IMR-90 (cell line): ENCODE measurements at places on chromosomes 7 and 10.
A peak's percentile ranks its signal among the peaks of the same experiment; 100 is the strongest.

- peak; percentile 67 for DNase-seq
Measured at GRCh38 chr7:108486291-108486966, 30.2 kb upstream of the NRCAM start.

DNA sequence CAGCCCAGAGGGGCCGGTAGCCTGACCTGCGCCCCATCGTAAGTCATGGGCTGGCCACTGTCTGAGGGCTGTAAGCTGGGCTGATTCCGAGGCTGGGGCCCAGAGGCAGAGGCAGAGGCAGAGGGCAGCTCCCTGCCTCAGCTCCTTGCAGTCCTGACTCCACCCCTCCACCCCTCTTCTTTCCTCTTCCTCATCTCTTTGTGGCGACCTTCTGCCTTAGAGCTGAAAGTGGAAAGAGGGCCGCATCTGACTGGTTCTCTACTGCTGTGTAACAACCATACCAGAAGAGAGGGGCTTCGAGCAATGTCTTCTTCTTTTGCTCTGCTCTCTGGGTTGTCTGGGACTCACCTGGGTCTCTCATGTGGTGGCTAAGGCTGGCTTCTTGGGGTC is 179.1 kb downstream of the RPS24 start:
- no peak for DNase-seq

GRCh38 chr10:126387041-126387921 is 996 bp downstream of the ADAM12 start:
- DNase-seq = peak; percentile 72

- DNase-seq = no peak
Measured at GRCh38 chr10:86400705-86401587, 34.4 kb upstream of the GRID1 start.

DNA sequence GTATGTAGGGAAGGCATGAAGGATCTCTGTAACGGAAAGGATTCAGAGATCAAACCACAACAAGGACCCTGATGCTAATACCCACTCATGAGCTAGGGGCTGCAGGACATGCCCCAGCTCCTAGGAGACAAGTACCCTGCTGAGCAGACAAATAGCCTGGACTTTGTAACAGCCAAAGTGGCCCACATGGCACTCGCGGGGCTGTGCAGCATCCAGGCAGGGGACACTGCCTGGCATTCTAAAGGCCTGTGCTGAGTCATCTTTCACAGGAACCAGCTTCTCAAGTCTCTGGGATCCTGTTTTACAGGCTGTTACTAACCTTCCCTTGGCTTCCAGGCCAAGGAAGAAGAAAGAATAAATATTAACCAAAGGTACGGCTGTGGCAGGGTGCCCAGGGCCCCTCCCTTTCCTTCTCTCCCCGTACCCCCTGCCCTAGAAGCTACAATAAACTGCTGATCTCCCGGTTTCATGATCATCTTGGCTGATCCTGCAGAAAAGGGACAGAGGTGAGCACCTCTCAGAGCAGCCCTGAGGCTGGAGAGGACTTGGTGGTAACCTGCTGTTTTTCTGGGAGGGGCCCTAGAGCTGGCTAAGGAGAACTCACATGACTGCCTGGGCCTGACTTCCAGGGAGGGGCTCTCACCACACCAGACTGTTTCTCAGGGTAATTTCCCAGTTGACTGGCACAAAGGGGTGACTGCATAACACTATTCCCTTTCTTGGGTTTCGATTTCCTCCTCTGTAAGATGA is 4.2 kb upstream of the RPEL1 start:
- peak; percentile 50 for DNase-seq

- no peak for DNase-seq
Measured at GRCh38 chr7:114488696-114489095, 74.1 kb downstream of the FOXP2 start.

GRCh38 chr10:86376403-86376802 is 9.8 kb upstream of the GRID1 start:
- no peak for DNase-seq

- DNase-seq = no peak
Measured at GRCh38 chr7:159061674-159062212, 82.9 kb downstream of the VIPR2 start.

DNA sequence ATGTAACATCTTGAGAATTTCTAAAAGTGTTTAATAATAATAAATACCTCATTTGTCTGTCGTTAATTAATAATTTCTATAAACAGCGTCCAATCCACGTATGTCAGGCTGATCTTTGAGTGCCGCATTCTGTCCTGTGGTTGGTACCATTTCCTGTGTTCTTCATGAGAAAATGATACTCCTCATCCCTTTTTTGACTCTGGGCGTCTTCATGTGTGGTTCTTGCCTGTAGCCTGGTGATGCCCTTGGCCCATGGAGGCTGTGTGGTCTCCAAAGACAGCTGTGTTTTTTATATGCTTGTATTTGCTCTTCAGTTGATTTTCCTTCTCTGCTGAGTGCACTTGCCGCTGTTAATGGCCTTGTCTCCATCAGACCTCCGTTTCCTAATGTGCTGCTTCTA is 31.5 kb downstream of the GLRX3 start:
- no peak for DNase-seq

DNA sequence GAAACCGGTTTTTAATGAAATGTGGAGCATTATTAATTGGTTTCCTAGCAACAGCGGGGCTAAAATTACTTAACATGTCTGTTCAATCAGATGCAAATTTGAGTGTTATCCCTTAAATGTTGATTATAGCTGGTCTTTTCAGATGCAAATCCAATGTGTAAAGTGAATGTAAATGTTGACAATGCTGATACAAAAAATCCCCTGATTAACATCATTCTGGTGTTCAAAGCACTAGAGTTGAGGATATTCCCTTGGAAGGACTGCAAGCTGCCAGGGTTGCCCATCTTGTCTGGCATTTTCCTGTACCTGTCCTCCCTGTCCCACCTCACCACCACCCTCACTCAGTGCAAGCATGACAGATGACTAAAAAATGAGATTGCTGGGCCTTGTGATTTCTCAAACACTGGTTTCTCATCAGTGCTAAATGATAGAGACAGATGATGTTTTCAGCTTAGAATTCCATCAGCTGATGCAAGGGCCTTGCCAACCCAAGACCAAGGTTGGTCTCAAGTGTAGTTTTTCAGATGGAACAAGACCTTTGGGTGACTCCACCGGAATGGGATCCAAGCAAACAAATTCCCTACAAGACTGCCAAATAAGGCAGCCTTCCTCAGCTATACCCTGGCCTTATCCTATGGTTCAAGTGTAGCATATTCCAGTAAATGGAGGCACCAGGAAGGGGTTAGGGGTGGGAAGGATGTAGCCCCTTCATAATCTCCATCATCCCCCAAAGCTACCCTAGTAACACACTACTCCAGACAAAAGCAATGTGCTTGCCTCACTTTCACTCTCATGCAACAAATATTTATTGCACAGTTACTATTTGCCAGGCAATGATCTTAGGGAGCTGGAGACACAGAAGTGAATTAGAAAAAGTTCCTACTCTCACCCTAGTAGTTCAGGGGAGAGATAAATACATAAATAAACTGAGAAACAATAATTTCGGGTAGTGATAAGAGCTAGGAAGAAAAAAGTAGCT is 54.9 kb downstream of the JAZF1 start:
- DNase-seq = no peak

DNA sequence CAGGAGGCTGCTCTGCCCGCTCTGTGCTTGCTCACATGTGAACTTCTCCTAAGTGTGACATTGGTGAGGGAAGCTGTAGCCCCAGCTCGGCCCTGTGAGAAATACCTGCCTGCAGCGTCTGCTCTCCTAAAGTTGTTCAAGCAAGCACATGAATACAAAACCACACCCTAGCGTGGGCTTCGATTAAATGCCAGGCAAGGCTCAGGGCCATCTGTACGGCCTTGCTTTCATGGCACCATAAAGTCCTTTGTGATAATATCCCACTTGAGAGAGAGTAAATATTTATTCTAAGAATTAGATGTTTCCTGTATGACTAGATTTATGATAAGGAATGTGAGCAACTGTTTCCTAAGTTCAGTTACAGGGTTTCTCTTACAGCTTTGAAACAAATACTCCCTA is 262.8 kb upstream of the KLF14 start:
- DNase-seq = peak; percentile 61

GRCh38 chr10:26725837-26726727 is 28.6 kb downstream of the PDSS1 start:
- DNase-seq = peak; percentile 67

- DNase-seq = no peak
Measured at GRCh38 chr7:918441-919113, 35.9 kb downstream of the ADAP1 start.

DNA sequence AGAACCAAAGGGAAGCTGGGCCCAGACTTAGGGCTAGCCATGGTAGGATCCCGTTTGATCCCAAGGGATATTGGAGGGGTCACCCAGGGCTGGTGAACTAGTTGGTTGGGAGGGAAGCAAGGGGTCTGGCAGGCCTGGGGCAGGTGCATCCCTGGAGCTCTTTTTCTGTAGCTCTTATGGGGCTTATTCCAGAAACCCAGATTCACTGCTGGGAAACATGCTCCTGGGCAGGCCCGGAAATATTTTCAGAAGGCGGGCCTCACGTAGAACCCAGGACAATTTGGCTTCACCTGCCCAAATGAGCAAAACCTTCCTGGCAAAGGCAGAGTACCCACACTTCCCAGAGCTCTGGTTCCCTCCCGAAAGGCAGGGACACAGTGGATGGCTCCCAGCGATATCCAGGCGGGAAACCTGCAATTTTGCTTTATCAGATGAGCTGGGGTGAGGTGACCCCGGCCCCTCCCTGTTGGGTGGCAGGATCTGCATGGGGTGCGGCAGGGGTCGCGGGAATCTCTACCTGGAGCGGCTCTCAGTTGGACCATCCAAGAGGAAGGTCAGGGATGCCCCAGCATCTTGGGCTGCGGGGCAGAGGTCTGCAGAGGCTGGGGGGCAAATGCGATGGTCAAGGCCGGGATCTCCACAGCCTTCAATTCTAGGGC is 533.9 kb downstream of the TCERG1L start:
- no peak for DNase-seq

- peak; percentile 3 for DNase-seq
Measured at GRCh38 chr10:98028168-98028770, 2.2 kb downstream of the CRTAC1 start.

- peak; percentile 70 for DNase-seq
Measured at GRCh38 chr10:60237977-60238758, 151.5 kb downstream of the ANK3 start.

DNA sequence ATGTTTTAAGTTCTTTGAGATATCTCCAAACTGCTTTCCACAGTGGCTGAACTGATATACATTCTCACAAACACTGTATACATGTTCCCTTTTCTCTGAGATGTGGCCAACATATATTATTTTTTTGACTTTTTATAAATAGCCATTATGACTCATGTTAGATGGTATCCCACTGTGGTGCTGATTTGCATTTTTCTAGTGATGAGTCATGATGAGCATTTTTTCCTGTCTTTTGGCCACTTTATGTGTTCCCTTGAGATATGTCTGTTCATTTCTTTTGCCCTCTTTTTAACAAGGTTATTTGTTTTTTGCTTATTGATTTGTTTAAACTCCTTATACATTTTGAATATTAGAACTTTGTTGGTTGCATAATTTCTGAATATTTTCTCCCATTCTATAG is 1055.1 kb downstream of the NXPH1 start:
- peak; percentile 19 for DNase-seq

- no peak for DNase-seq
Measured at GRCh38 chr7:119562839-119563238, 710.1 kb upstream of the KCND2 start.

GRCh38 chr7:33716581-33717477 is 188.5 kb upstream of the BMPER start:
- peak; percentile 66 for DNase-seq

DNA sequence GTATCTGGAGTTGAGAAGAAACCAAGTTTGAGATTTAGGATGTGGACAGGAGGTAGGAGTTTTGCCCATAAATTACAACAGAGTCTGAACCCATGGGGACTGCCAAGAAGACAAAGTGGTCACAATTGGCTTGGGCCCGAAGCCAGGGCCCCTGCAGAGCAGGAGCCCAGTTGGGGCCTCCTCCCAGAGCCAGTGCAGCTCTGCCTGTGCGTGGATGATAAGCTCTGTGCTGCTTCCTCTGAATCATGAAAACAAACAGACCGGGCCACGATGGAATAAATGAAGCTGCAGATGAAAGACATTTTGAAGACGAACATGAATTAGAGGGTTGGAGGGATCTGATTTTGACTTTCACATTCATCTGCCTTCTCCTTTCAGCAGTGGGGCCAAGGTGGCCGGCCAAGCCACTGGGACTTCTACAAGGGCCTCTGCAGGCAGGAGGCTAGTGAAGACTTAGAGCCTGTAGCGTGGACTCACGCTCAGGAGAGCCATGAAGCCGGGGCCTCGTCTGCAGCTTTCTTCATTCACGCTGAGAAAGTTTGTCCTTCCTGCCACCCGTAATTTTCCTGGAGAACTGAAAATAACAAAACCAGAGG is 156.8 kb upstream of the LYZL1 start:
- DNase-seq = peak; percentile 19

DNA sequence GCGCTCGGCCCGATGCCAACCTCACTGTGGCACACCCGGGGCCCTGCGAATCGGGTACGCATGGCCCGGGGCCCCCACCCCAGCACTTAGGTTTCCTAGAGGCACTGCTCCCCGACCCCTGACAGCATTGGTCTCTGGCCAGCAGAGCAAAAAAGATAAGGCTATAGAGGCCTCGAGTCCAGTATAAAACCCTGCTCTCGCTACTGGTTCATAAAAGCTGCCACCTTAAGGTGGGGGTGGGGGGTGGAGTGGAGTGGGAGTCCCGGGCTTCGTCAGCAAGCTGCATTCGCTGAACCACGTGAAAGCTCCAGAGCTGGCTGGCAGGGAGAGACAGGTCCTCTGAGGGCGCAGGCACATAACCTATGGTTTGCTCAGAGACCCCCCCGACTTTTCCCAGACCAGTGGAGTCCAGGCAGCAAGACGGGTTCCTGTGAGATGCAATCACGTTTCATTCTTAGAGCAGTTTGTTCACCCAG is 1.3 kb downstream of the KAZALD1 start:
- DNase-seq = no peak

- DNase-seq = peak; percentile 85
Measured at GRCh38 chr10:71212318-71213126, at the start of gene UNC5B. UNC5B (plus strand) TSS chr10:71212570; CDS start chr10:71212986, 416 bp downstream.

- no peak for DNase-seq
Measured at GRCh38 chr7:135209225-135209834, 2.0 kb downstream of the WDR91 start.

DNA sequence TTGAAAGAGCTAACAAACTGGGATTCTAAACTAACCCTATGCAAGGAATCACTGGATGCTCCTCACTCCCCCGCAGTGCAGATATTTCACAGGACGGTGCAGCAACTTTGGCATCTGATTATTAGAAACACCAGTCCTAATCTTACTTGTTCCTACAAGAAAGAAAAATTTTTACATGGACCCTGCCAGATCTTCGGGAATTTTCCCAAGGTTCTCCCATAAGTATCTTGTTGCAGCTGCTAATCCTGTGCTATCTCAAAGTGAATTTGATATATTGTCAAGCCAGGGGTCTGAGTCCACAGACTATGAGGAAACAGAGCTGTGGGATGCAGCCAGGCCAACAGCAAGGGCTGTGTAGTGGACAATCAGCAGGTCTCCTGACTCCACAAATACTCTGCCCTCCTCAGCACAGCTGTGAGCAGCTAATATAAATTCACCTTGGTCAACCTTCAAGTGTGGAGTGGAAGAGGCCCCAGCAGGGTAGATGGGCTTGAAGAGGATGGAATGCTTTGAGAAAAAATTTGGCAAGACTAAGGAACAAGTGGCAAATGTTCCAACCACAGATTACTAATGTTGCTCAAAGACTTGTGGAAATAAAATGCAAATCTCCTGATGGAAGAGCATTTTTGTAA is 25.6 kb downstream of the VSTM4 start:
- peak; percentile 45 for DNase-seq
